Activated T-cell treated with anti-CD3 and anti-CD28 coated beads, Interleukin-2, amount 50 U/mL, for 72 hours (primary cell): ENCODE measurements at places on chromosomes 3 and 15. TPM values are rescaled to one million over a fixed set of nuclear protein-coding genes. Genes with fewer than 3 reads are reported as not detected.

GRCh38 chr15:41512940-41513505, 604 bp downstream of the LTK start:
- DNase-seq, result no peak

Gene PLA2G4D
- total RNA-seq, result not detected

DNA sequence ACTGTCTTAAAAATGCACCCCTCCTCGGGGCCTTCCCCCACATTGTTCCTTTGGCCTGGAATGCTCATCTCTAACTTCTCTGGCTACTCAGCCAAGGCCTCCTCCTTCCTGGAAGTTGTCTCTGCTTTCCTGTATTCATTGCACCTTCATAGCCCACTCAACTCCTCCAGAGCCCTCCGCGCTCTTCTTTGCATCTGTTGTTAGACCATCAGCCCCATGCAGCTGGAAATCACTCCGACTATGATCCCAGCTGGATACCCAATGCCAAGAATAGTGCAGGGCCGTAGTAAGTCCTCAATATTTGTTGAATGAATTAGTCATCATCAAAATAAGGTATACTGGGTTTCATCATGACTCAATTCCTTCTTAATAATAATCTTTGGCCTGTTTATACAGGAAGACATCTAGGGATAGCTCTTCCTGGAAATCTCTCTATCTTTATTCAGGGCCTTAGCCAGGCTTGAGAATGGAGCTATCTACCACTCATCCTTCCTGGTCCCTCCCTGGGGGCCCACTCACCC, 112.7 kb downstream of the SYNPR start:
- DNase-seq, result no peak

DNA sequence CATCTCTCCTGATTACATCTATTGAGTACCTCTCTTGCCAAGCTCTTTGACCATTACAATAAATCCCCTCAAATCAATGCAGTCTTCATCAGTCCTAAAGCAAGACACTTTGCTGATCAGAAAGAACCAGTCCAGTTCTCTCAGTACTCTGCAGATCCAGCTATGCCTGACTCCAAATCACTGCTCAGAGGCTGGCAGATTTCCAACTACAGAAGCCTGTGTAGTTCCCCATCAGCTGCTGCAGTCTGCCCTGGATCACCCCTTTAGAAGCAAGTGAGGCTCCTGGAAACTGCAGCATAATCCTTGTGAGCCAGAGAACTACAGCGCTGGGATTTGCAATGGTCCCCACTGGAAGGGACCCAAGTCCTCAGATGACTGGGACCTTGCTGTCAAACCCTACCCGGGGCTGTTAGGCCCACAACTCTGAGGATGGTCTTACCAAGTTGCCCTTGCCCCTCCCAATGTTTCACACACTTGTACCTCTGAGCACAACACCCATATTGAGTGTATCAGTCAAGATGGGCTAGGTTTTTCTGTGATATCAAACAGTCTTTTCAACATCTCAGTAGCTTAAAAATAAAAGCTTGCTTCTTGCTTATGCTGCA, 81.9 kb upstream of the TOPAZ1 start:
- DNase-seq, result no peak

DNA sequence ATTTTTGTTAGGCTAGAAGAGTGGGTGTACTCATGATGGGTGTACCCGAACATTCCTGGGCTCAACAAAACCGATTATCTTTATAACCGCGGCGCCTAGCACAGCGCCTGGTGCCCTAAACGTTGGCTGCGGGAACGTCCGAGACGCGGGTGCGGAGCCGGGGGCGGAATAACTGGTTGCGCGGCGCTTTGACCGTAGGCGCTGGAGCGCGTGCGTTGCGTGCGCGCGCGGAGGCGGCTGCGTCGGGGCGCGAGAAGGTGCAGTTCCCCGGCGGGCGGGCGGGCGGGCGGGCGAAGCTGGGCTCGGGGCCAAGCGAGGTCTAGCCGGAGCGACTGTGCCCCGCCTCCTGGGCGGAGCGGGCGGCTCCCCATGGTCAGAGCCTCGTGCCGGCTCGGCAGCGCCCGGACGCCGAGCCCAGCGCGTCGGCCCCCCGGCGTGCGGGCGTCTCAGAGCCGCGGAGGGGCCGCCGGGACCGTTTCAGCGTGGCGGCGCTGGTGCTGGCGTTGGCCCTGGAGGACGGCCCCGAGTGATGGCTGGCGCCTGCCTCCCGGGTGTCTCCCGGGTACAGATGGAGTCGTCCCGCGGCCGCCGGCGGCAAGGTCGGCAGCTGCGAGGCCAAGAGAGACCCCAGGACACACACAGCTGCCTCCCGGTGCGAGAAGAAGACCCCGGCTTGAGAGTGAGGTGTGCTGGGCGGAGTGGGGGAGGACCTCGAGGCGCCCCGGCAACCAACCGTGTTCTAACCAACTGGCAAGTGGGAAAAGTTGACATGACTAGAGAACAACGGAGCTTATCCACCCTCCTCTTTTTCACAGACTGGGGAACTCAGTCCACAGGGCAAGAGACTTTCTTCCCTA, at the start of gene PLAAT1:
TSS of gene PLAAT1 (plus strand) at position 373 of the 857 bp plus-strand sequence. CDS start 14,429 bp downstream, outside the sequence.
- DNase-seq, result peak; percentile 35

DNA sequence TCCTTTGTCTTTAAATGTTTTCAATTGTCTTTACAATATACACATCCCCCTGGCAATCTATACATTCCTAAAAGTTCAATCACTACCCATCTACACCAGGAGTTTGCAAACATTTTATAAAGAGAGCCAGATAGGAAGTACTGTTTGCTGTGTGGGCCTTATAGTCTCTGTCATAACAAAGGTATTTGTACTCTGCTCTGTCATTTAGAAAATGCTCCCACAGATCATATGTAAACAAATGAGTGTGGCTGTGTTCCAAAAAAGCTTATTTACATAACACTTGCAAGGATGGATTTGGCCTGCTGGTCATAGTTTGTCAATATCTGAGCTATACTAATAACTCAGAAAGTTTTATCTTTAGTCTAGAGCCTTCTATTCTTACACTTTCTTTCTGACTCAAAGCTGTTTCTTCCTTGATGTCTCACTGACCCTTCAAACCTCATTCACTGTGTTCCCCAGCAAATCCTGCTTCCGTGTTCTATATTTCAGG, 511.9 kb downstream of the GBE1 start:
- DNase-seq, result no peak

Gene ADGRG7
- total RNA-seq, result not detected

Gene CHP1
- 45.0 TPM for total RNA-seq

DNA sequence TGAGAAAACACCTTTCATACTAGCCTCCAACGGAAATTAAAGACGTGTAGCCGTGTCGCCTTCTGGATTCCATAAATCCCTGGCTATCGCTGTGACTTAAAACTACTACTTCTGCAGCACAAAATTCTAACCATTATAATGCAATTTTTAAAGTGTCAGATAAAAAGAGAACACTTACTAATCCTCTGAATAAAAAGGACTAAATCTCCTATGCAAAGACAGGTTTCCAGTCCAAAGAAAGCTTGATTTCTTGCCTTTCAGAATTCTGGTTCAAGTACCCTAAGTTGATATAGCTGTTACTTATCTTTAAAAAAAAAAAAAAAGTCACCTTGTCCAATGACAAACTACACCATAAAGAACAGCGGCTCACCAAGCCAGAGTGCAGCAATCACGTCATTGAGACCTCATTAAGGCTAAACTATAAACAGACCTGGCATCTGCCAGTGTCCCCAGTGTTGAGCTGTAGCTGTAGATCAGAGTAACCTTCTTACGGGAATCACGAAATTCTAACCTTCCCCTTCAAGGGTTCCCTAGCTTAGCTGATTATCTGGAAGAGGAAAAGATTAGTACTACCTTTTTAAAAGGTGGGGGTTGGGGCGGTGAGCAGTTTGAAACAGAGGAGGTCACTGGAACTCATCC, 2.2 kb downstream of the ABCC5 start:
- no peak for DNase-seq

DNA sequence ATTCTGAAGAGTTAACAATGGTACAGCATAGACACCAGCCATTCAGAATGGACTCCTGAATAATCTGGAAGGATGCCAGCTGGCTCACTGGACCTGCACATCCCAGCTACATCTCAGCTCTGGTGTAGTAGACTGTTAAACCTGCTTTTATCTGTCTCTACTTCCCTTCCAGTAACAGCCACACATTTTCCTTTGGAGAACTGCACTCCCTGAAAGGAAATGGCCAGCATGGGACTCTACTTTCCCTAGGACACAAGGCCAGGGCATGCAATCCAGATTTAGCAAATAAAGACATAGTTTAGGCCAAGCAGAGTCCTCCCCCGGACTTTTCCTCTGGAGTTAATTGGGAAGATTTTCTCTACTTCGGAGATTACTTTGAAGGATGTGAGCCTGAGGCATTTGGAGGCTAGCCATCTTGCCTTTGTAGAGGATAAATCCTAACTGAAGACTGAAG, 82.7 kb upstream of the TCF12 start:
- no peak for DNase-seq

Gene KCNH8
- not detected for total RNA-seq

Gene TMEM108
- 0.12 TPM for total RNA-seq

GRCh38 chr15:74250266-74250665, 14.1 kb downstream of the CCDC33 start:
- DNase-seq, result no peak

Gene DNAJA4
- total RNA-seq, result 30.7 TPM

DNA sequence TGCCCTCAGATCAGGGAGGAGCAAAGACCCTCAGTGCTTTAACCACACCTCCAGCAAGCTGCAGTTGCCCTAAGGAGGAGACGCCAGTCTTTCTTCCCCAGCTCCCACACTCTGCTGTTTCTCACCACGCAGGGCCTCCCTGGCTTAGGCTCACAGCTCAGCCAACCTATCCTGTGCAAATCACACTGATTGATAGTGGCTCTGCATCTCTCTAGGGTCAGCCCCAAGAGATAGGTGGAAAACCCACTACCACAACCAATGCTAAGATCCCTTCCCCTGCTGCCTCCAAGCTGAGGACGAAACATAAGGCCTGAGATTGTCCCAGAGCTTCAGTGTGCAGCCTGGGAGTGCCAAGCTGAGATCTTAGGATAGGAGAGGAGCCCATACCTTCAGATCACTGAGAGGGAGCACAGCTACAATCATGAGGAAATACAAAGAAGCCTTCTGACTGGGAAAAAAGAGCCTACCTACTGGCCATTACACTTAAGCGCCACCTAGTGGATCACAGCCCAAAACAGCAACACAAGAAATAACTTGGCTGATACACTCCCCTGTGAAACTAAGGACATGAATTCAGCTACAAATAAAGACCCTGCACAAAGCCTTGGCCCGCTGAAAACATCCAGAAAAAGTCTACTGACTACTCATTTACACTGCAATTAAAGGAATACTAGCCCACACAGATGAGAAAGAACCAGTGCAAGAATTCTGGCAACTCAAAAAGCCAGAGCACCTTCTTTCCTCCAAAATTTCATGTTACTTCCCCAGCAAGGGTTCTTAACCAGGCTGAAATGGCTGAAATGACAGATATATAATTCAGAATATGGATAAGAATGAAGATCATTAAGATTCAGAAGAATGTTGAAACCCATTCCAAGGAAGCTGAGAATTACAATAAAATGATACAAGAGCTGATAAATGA, 271.5 kb upstream of the DCBLD2 start:
- DNase-seq, result peak; percentile 14

- DNase-seq, result no peak
These were observed 50.4 kb downstream of the RBM15B start for GRCh38 chr3:51441282-51442030.

DNA sequence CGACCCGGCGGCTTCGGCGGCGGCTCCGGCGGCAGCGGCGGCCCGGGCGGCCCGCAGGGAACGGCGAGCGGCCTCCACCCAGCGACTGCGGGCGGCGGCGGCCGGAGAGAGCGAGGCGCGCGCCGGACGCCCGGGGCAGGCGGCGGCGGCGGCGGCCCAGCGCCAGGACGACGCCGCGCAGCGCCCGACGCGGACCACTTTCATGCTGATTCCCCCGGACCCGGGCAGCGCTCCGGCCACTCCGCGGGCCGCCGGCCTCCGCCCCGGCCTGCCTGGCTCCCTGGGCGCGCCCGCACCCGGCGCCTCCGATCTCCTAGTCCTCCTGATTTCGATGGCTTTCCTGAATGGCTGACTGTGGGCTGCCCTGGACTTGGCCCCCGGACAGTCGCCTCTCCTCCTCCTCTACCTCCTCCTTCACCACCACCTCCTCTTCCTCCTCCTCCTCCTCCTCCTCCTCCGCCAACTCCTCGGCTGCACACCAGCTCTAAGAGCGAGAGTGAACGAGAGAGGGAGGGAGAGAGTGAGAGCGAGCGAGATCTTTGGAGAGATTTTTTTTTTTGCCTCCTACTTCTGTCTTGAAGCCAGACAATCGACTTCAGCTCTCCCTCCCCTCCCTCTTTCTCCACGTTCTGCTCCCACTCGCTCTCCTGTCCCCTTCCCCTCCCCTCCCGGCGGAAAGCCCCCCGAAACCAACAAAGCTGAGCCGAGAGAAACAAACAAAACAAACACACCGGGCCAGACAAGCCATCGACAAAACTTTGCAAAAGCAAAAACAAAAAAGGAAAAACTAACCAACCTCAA, 844 bp downstream of the NR2F2 start:
- DNase-seq, result no peak

- no peak for DNase-seq
These were observed 106.7 kb upstream of the TNIK start for GRCh38 chr3:171566803-171567422.

DNA sequence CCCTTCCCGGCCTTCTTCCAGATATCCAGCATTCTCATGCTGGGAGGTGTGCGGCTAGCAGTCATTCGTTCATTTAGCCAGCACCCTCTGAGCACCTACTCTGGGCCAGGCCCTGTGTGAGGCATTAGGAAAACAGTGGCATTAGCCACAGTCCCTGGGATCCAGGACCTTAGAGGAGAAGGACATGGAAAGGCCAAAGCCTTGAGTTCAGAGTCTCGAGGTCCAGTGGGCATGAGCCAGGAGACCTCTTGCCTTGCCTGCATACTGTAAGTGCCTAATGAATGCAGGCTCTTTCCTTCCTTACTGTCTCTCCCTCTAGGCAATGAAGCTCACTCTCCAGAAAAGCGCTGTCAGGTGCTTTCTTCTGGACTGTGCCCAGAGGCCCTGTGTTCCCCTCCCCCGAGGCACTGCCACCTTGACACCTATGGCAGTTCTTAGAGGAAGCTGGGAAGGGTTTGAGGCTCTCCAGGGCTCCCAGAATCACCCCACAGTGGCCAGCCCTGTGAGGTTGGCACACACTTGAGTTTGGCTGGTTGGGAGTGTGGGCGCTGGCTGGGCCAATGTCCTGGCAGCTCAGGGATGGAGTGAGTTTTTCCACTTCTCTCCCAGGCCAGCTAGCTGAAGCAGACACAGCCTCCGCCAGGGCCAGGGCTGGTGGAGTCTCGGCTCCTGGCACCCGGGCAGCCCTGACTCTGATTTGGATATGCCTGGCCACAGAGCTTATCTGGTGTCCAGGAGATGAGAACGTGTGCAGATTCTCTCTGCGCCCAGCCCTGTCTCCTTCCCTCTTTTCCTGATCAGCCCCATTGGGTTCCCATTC, 5.4 kb downstream of the CORO2B start:
- no peak for DNase-seq

- DNase-seq, result no peak
These were observed 38.5 kb downstream of the SCN11A start for GRCh38 chr3:39013289-39013688.

DNA sequence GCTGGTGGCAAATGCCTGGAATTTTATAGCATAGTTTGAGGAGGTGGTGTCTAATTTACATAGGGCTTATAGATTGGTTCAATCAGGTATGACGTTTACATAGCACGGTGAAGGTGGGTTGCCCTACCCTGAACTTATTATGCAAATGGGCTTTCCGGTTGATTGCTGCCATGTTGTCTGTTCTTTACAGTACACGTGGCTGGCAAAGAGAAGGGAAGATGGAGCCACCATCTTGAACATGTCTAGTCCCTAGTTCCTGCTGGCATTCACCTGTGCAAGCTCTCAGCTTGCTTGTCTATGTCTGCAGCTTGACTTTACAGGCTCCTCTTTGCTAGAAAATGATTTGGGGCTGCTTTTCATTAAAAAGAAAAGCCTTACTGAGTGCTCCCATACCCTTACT, 14.0 kb upstream of the STAC start:
- DNase-seq, result no peak

- no peak for DNase-seq
These were observed 32.5 kb downstream of the NEDD4 start for GRCh38 chr15:55960946-55961345.
